Fibroblast of skin of right biceps (primary cell): ENCODE measurements at places on chromosomes 6 and 20.

DNA sequence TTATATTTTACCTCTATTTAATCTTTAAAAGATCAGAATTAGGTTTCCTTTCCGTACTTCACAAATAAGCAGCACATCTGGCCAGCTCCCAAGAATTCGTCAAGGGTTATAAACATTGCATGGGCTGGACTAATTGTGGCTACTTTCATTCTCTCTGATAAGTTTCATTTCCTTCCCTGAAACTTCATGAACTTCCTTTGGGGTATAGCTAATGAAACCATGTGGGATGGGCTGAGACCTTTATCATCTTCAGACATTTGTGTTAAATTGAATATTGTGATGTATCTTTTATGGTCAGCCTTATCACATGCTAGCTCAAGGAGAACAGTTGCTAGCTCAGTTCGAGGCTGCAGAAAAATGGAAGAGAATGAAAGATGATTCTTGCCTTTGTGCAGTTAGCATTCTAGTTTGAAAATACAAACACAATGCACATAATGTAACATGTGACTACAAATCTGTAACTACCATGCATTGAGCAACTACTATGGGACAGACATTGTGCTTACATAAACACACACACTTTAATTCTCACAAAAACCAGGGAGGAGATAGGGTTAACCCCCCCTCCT is 1.7 kb upstream of the GMPR start:
- DNase-seq: peak; percentile 59

- DNase-seq: no peak
Measured at GRCh38 chr6:25329161-25329817, 50.1 kb downstream of the CARMIL1 start.

GRCh38 chr6:41063884-41064285 is 8.3 kb downstream of the OARD1 start:
- DNase-seq: no peak

- DNase-seq: peak; percentile 83
Measured at GRCh38 chr20:17137692-17138091, 89.1 kb upstream of the PCSK2 start.

DNA sequence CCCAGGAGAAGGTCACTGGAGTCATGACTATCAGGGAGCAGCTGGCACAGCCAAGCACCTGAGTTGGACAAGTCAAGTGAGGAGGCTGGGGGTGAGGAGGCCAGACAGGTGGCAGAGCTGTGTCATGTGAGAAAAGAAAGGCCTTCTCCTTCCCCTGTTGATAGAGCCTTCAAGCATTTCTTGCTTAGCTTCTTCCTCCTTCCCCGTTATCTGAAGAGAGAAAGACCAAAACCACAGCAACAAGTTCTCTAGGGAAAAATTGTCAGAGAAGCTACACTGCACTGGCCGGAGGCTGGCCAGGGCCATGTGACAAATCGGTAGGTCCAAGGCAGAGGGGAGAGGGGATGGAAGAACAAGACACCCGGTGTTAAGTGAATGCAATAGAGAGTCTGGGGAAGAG is 202.1 kb upstream of the PRDM1 start:
- DNase-seq: no peak

DNA sequence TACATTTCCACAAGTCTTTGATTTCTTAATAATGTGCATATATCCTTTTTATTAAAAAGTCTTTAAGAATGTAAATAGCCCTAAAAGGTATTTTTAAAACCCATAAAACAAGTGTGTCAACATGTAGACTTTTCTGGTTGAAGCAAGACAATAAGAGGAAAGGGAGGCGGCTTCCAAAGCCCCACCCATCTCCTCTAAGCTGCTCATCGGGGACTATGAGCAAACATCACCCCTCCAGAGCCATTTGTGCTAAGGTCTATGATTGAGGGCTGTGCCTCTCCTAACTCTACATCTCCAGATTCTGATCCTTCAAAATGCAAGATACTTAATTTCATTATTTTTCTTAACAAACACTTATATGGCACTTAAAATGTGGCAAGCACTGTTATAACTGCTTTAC is 2.5 kb upstream of the NAA20 start:
- no peak for DNase-seq

DNA sequence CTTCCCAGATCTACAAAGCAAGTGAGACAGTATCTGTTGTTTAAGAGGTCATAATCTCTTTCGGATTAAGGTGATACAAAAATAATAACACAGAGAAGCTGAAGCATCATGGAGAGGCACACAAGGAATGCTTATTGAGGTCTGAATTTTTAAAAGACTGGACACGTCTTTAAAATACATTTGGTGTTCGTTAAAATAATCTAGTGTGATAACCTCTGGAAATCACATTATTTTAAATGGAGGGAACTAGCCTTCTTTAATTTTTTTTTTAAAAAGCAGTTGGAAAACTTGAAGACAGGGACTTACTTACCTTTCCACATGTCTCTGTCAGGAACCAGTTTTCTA is 1.9 kb upstream of the LRRC1 start:
- no peak for DNase-seq

- DNase-seq: no peak
Measured at GRCh38 chr20:40268321-40269075, 420.5 kb downstream of the MAFB start.

GRCh38 chr6:15522427-15522826 is 140.4 kb downstream of the DTNBP1 start:
- no peak for DNase-seq

DNA sequence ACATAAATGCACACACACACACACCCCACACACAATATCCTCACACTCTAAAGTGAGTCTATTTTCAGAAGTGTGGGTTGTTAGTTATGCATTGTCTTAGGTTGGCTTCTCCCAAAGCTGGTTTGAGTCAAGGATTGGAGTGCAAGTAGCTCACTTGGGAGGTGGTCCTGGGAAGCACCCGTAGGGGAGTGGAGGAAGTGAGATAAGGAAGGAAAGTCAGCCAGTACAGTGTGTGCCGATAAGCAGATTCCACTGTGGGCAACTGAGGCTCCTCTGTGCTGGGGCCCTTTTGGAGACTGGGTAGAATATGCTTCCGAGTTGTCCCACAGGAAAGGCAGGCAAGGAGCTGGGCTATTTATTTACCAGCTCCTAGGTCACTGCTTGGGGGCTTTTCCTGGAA is 67.2 kb downstream of the PLCB4 start:
- DNase-seq: no peak

- peak; percentile 75 for DNase-seq
Measured at GRCh38 chr6:131733376-131734016, 22.7 kb upstream of the CTAGE9 start.

DNA sequence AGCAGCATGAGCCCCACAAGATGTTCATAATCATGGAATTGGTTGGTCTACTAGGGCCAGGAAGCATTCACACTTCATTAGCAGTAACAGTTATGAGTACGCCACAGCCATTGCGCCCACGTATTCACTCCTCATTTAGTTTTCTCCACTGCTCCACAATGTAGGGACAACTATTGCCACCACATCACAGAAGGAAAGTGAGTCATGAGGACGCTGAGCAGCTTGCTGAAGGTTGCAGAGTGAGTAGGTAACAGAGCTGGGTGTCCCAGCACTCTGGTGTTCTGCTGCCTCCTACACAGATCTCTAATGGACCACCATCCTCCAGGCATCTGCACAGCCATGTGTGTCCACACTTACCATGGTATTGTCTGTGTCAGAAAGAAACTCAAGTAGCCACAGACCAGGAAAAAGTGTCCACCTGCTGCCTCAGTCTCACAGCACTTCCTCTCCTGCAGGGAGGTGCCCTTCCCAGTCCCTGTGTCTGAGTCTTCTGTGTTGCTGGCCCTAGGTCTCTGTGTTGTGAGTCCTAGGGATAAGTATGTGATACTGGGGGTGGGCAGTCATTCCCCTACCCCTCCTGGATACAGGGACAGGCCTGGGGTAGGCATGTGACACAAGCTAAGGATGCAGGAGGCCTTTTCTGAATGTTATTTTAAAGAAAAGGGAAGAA is 103.9 kb downstream of the TTLL2 start:
- no peak for DNase-seq

DNA sequence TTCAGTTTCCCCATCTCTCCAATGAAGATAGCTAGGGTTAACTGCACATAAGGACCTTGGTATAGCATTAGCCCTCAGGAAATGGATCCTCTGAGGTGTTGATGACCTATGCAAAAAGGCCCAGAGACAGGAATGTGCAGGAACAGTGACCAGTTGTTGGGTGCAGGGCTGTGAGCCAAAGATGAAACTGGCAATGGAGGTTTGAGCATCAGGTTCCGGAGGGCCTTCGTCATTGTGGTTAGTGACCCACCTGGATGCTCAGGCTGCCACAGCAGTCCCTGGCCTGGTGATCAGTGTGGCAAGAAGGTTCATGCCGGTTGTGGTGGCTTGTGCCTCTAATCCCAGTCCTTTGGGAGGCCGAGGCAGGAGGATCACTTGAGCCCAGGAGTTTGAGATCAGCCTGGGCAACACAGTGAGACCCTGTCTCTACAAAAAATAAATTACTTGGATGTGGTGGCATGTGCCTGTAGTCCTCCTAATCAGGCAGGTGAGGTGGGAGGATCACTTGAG is 43.7 kb downstream of the TM9SF4 start:
- no peak for DNase-seq

DNA sequence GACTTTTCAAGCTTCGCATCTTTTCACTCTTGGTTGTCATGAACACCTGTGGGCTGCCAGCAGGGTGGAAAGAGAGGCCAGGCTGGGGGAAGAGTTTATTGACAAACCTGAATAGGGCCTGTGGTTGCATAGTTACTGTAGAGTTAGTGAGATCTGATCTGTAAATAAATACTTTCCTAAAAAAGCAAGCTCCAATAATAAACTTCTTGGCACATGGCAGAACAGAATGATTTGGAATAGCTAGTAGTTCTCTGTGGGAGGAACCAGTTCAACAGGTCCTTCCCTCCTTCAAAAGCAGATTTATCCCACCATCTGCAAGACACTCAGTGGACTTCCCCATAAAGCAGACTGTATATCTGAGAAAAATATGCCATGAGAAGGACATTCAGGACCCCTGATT is 445.0 kb downstream of the HACE1 start:
- DNase-seq: no peak

GRCh38 chr6:161115468-161115867 is 123.9 kb downstream of the MAP3K4 start:
- no peak for DNase-seq

GRCh38 chr6:138526822-138527235 is 27.5 kb upstream of the NHSL1 start:
- no peak for DNase-seq

DNA sequence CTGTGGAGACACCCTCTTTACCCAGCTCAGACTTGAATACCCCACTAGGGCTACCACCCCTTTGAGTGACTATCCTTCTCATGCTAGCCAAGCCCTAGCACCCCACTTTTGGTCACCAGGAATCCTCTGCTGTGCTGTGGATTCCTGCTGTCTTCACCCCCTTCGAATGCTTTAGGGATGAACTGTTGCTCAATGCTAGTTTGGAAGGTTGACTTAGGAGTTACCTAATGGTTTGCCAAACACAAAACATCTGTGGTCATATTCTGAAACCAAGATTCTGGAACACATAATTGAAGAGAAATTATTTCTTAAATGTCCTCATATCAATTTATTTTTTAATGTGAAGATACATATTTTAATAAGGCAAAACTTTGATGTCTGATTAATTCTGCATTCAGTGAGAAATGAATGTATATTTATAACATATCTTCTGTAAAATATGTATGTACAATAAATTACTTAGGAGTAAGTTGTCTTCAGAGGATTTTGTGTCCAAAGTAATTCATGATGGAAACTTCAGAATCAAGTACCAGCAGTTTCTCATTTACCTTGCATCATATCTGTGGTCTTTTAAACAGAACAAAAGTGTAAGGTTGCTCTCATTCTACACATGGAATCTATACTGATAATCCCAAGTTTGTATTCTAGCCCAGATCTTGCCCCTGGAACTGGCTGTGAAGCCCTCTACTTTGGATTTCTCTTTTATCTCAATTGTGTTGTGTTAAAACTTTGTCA is 46.9 kb downstream of the TMEM200A start:
- peak; percentile 20 for DNase-seq

DNA sequence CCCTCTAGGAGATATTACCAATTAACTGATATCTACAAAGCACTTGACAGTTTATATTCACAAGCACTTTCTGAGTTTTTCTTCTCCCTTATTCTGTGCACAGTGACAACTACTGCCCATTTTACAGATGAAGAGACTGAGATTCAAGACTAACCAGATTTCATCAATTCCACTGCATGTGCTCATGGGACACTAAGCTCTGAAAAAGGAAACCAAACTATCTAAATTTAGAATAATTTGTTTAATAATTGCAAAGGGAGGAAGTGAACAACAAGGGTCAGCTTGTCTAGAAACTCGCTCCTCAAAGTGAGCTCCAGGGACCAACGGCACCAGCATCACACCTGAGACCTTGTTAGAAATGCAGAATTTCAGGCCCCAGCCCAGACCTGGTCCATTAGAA is 50.8 kb upstream of the MYLIP start:
- no peak for DNase-seq

DNA sequence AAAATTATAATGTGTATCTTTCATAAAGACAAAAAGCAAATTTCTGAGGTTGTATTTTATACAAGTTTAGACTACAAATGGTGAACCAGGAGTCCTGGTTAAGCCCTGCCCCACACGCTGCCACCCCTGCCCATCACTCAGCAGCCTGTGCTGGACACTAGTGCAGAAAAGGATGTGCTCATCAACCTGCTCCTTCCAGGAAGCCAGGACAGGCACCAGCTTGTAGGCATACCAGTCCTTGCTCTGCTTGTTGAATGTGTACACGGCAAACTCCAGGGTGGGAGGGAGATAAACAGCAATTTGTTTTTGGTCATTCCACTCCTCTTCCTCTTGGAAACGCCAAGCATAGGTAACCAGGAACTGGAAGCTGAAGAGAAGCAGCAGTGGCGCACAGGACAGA is 18.1 kb downstream of the CST9L start:
- DNase-seq: no peak

DNA sequence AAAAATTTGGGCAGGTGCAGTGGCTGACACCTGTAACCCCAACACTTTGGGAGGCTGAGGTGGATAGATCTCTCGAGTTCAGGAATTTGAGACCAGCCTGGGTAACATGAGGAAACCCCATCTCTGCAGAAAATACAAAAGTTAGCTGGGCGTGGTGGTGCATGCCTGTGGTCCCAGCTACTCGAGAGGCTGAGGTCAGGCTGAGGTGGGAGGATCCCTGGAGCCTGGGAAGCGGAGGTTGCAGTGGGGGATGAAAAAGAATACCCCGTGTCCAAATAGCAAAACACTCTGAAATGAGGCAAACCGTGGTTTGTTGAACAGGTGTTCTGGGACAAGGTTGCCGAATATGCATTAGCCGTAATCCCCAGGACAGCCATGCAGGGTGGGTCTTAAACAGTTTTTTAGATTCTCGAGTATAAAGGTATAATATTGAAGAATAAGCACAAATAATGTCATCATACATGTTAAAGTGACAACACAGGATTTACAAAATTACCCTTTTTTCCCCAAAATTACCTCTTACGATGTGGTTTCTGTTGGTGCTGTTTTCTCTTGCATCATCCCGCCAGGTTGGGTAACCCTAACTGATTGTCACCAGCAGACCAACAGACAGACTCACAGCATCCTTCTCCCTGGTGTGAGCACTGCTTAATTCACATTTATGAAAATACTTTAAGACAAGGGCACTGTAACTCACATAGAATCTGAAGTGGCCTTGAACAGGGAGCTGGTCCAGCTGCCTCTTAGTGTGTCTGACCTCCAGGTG is 9.1 kb downstream of the DNAJC5 start:
- DNase-seq: no peak
